Right ventricle myocardium inferior (tissue), 1 donor: ENCODE measurements at places on chromosomes 6 and 20.

DNA sequence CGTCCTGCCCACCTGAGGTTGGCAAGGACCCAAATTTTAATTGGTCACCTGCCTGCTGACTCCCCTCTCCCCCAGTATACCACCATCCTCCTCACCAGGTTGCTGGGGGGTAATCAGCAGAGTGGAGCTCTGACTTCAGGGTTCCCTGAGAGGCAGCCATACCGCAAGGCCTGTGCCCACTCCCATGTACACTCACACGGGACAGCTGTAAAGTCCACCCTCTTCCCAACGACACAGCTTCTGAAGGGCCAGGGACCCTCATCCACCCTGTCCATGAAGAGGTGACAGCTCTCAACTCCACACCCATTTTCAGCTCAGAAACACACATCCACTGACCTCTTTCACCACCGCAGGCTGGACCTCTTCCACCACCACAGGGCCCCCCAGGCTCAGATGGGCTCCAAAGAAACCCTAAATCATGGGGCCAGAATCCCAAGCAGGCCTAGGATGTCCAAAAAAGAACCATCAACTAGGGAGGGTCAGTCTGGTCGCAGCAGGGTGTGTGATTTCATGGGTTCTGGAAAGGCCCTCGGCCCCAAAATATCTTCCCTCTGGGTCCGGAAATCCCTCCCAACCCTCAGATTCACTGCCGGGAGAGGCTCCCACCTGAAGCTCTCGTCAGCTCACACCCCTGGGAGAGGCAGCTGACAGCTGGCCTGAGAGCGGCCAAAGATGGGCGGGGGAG is 30.0 kb downstream of the TFEB start:
- no peak for DNase-seq

DNA sequence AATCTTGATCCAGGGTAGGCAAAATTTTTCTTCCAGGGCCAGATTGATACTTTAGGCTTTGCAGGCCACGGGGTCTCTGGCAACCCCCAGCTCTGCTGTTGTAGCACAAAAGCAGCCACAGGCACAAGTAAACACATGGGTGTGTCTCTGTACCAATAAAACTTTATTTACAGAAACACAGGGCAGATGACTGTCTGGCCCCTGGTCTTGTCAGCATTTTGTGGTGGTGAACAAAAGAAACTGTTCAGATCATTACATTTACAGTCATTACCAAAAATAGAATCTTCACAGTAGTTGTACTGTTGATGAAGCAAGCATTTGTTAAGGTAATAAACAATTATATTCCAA is 45.0 kb upstream of the KIF25 start:
- DNase-seq: no peak

DNA sequence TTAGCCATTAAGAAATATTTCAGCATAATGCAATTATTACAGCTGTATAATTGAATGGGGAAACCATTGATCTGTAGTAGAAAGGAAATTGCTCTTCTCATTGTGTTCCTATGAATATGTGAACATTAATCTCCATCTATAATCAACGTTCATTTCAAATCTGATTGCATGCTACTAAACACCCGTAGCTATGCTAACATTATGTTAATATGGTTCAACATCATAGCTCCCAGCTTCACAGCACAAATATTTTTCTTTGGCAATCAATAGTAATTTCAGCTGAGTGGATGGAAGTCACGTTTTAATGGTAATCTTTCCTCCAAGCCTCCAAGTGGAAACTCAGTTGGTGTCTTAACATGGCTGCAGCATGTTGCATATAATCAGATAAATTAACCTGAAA is 454.4 kb downstream of the MAFB start:
- no peak for DNase-seq

- no peak for DNase-seq
These were observed 124.0 kb downstream of the EDN1 start for GRCh38 chr6:12414096-12414675.

DNA sequence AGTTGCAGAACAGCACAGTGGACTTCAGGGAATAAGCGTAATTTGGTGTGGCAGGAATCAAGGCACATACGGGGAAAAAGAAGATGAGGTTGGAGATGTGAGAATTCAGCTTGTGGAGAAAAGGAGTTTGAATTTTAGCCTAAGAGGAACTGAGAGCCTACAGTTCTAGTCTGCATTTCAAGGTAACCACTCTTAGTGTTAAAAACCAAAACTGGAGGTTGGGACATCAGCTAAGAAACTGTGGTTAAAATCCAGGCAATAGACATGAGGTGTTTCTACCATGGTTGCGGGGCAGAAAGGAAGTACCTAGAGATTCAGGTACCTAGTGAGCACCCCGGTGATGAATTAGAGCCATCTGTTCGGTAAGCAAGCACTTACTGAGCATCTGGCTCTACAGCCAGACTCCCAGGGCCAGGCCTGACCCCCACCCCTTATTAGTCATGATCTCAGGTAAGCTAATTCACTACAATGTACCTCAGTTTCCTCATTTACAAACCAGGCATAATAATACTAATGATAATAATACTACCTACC is 44.4 kb downstream of the FAXC start:
- no peak for DNase-seq

DNA sequence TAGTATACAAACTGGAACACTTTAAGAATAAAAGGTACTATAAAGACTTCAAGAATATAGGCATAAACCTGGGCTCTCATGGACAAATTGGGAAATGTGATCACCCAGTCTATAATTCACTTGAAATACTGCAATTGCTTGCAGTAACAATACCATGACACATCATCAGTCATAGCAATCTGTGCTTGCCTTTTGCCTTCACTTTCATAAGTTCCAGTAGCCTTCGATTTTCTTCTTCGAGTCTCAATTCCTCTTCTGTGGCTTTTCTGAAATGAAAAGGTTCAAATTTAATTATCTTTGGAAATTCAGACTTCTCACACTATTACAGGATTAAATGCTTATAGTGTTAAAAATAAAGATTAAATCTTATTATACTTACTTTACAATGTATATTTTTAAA is 96.3 kb upstream of the ZBTB24 start:
- no peak for DNase-seq

GRCh38 chr20:57619051-57619831 is 985 bp downstream of the ZBP1 start:
- DNase-seq: peak; percentile 93

GRCh38 chr20:24534282-24534681 is 64.9 kb downstream of the SYNDIG1 start:
- DNase-seq: no peak

- DNase-seq: no peak
These were observed 4.5 kb upstream of the SLC52A3 start for GRCh38 chr20:772806-773205.

- no peak for DNase-seq
These were observed 70.1 kb upstream of the LOC128125822 start for GRCh38 chr6:63502156-63502555.

DNA sequence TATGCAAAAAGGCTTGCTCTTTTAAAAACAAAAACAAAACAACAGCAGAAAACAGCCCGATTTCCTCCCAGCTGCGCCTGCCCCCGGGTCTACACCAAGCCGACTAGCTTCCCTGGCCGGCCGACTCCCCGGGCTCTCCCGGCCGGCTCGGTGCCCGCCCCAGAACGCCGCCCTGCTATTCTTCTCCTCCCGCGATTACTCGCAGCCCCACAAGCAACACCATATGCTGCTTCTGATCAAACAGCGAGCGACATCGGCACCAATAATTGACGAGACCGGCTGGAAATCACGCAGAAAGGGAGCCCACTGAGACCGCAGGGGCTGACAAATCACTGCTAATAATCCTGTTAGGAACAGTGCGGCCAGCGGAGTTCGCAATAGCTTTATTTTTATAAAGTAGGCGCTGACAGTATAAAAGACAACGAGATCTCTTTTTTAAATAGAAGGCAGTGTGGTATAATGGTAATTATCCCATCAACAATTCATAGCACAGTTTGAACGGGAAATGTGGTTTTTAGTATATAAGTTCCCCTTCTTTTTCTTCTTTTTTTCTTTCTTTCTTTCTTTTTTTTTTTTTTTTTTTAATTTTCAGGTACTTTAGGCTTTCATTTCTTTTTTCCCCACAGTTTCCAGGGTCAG is 3.3 kb downstream of the SIM1 start:
- DNase-seq: no peak

DNA sequence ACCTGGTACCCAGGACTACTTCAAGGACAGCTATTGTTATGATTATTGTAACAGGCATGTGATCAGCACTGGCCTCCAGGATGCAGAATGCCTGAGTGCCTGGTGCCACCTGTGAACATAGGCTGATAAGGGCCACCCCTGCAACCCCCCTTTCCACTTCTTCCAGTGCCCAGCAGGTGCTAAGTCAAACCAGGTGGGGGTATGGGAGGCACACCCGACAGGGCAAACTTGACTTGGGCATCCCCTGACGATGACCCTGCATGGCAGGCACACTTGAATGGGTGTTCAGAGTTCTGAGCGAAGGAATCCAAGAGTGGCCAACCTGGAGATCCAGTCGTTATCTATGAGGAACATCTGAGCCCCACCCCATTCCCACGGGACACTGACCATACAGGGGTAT is 3.4 kb downstream of the ADA start:
- DNase-seq: no peak

DNA sequence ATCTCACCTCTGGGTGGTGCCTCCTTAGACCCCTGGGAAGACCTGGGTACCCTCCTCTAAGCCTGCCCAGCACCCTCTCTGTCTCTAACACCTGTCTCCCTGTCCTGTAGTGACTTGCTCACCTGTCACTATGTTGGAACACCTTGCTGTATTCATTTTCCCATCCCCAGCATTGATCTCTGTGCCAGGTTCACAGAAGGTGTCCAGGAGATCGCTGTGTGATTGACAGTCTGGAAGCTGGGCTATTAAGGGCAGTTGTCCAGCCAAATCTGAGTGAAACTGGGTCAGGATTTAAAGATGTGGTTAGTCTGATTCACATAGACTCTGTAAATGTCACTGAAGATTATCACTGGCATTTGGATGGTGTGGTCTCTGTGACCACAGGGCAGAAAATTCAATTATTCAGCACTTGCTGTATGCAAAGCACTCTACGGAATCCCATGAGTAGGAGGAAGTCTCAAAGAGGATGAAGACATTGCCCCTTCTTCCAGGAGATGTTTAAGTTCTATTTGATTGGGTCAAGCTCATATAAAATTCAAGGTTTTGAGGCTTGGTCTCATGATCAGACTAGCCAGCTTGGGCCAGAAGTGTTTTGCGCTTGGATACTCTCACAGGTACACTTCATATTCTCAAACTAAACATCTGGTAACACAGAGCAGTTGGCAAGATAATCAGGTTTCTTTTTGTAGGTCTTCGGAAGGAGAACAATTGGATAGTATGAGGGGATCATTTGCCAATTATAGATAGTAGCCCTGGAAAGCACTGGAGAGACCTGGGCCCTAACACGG is 57.8 kb upstream of the TAGAP start:
- DNase-seq: no peak

GRCh38 chr6:3888153-3888957 is 39.2 kb downstream of the FAM50B start:
- DNase-seq: no peak

DNA sequence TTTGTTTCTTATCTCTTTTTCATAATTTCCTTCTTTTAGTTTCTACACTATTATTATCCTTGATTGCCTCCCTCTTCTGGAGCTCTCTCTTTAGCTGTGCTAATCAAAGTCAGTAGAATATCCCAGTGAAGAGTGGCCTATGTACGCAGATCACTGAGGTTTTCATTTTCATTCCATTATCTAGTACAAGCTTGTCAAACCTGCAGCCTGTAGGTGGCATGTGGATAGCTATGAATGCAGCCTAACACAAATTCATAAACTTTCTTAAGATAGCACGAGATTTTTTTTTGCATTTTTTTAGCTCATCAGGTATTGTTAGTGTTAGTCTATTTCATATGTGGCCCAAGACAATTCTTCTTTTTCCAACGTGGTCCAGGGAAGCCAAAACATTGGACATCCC is 825.7 kb upstream of the MAP3K7 start:
- no peak for DNase-seq

DNA sequence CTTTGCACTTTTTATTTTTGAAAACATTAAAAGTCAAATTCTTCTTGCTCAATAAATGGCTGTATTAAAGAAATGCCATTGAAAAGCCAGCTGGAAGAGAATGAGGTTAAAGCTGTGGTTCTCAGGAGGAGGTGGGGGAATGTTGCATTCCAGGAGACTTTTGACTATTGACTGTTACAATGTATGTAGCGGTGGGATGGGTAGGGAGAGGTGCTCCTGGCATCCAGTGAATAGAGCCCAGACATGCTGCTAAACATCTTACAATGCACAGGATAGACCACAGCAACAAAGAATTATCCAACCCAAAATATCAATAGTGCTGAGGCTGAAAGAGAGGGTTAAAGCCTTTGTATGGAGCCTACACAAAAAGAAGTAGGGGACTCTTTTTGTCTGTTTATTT is 295.9 kb downstream of the NKAIN2 start:
- DNase-seq: no peak

DNA sequence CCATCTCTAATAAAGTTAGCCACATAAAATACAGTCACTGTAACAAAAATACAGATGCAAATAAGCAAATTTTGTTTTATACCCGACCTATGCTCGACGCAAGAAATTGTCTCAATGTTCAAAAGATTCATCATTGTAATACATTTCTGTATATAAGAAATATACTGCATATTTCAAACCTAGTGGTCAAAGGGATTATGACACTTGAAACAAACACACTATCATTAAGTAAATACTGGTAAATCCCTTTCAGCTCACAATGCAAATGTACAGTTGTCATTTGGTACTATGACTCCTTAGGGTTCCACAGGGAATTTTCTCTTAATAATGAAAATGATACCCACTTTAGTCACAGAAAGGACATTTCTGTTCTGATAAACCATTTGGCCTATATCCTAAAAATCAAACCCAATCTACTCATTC is 2.2 kb downstream of the HIVEP2 start:
- no peak for DNase-seq

- DNase-seq: no peak
These were observed 104.3 kb downstream of the TRERF1 start for GRCh38 chr6:42347456-42347855.

GRCh38 chr20:18477821-18478220 is 10.6 kb downstream of the POLR3F start:
- no peak for DNase-seq

- DNase-seq: no peak
These were observed 19.7 kb upstream of the UTRN start for GRCh38 chr6:144265390-144265789.

GRCh38 chr6:67535946-67536345 is 1099.1 kb upstream of the ADGRB3 start:
- no peak for DNase-seq
